Cardiac ventricle fibroblast (primary cell): ENCODE measurements at places on chromosomes 6 and 20. TPM values are rescaled to one million over a fixed set of nuclear protein-coding genes. Genes with fewer than 3 reads are reported as not detected.

The WFDC12 gene
- total RNA-seq, result not detected in 2 replicates

The PRKN gene
- total RNA-seq, result 3.4 and 8.4 TPM in 2 replicates

The CST3 gene
- total RNA-seq, result 3,122 and 3,177 TPM in 2 replicates

The CST2 gene
- total RNA-seq, result not detected in 2 replicates

The FKBP1C gene
- total RNA-seq, result 0.37 and 0.39 TPM in 2 replicates

The CDH4 gene
- not detected in 2 replicates for total RNA-seq

The SOD2 gene
- 347 and 361 TPM in 2 replicates for total RNA-seq

The SIM1 gene
- total RNA-seq, result not detected in 2 replicates

The AIF1 gene
- not detected in 2 replicates for total RNA-seq

The DEFB129 gene
- not detected in 2 replicates for total RNA-seq
